ENCODE measurements at places on chromosomes 1 and 21. TPM values are rescaled to one million over a fixed set of nuclear protein-coding genes. Genes with fewer than 3 reads are reported as not detected.

CD2 gene
- polyA plus RNA-seq: not detected

SUMO3 gene
- 230 TPM for polyA plus RNA-seq

PGD gene
- polyA plus RNA-seq: 179 TPM

LAMC2 gene
- 3.9 TPM for polyA plus RNA-seq

DNA sequence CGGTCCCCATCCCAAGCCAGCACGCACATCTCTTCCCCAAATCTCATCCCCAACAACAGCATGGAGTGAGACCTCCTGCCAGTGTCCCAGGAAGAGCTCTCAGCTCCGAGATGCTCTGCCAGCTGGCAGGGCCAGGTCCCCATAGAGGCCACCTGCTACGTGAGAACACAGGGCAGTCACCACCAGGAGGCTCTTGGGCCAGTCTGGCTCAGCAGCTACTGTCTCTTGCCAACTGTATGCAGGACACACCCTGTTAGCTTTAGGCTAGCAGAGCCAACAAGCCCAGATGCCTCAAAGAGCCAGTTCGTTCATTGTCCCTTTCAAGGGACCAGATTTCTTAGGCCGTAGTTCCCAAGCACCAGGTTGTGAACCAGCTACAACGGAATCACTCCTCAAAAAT is 36.9 kb downstream of the FBXO2 start:
- peaks cover 4% of the 10 kb centered on the region for H3K27me3 ChIP-seq
- no peak overlapping the region for H3K4me3 ChIP-seq
- H3K27ac ChIP-seq: no peak overlapping the region
- H3K4me1 ChIP-seq: no peaks in the 10 kb centered on the region
- no peaks in the 10 kb centered on the region for H3K36me3 ChIP-seq

DNA sequence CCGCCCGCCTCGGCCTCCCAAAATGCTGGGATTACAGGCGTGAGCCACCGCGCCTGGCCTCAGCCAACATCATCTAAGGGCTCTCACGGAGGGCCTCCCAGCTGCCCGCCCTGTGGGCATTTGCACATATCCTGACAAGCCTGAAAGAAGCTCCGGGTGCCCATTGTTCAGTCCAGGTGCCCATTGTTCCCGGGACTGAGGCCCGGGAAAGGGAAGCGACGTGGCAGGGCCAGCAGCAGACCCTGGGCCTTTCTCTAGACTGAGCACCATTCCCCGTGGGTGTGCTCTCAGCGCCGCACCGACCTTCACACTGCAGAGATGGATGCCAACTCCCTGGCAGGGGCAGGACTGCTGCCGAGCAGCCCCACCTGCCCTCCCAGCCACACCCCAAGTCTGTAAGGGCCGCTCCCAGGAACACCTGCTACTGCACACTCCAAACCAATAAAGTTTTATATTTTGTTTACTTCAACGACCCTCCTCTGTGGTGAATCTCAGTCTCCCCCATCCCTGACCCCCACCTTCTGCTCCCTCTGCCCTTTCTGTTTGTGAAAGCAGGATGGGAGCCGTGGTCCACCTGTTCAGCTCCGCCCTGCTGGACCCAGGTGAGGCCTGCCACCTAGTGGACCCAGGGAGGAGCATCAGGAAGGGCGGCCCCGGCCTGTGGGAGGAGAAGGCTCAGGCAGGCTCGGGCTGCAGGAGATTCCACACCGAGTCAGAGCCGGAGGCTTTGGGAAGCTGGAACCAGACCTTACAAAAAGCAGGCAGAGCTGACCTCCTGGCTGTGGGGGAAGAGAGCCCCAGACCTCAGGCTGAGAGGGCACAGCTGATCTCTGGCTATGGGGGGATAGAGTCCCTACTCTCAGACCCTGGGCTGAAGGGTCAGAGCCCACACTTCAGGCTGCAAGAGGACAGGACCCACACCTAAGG is 1.1 kb upstream of the TMEM82 start:
- no peaks in the 10 kb centered on the region for H3K27me3 ChIP-seq
- no peak overlapping the region for H3K4me3 ChIP-seq
- no peak overlapping the region for H3K27ac ChIP-seq
- H3K4me1 ChIP-seq: no peaks in the 10 kb centered on the region

- H3K27me3 ChIP-seq: no peaks in the 10 kb centered on the region
- no peaks in the 10 kb centered on the region for H3K36me3 ChIP-seq
- DNase-seq: peak; percentile 49
- no peak overlapping the region for H3K27ac ChIP-seq
Measured at GRCh38 chr1:66809736-66810326, 8.8 kb upstream of the INSL5 start.
